ENCODE measurements at places on chromosomes 4 and X.
A peak's percentile ranks its signal among the peaks of the same experiment; 100 is the strongest.

DNA sequence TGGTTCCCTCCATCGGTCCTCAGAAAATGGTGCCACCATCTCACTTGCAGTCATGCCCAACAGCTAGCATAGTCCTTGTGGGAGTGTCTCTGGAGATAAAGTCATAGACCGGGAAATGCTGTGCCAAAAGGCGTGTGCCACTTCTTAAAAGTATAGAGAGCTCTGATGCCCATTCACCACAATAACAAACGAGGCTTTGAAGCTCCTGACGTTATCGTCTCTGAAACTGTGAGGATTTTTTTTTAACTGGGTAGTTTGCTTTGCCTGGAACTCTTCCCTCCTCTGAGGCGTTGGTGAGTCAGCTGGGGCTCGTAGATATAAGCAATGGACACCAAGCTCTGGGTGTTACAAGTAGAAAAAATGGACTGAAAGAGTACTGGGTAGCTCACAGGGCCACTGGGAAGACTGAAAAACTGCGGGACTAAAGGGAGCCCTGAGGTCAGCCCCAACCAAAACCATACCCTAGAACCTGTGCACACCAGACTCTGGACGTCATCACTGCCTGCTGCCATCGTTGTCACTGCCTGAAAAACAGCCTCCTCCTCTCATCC lies 89.4 kb upstream of the TRIM2 start:
- DNase-seq: no peak

- DNase-seq: no peak
Observed at GRCh38 chrX:22351076-22351475, 78.4 kb downstream of the CBLL2 start.

DNA sequence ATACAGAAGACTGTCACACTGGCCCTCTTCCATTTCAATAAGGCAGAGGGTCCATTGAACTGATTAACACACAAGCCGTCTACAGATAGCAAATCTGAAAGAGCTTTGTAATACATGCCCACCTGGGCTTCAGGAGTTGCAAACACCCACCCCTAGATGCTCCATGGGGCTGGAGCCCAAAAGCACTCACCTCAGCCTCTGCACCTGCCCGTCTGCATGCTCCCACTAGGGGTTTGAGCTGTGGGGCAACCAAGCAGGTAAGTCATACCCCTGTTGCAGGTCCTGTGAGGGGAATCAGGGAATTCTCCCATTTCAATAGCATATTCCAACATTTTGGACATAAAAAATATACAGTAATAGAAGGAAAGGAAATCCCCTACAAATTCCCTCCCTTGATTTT lies 243.0 kb upstream of the KCNIP4 start:
- no peak for DNase-seq

- no peak for DNase-seq
Observed at GRCh38 chrX:9252182-9252581, 212.7 kb upstream of the TBL1X start.

GRCh38 chr4:151489462-151490203 lies 80.7 kb downstream of the FHIP1A start:
- no peak for DNase-seq

GRCh38 chr4:76322236-76322635 lies 15.7 kb downstream of the STBD1 start:
- no peak for DNase-seq

- DNase-seq: no peak
Observed at GRCh38 chrX:22121161-22121560, 89.0 kb downstream of the PHEX start.

DNA sequence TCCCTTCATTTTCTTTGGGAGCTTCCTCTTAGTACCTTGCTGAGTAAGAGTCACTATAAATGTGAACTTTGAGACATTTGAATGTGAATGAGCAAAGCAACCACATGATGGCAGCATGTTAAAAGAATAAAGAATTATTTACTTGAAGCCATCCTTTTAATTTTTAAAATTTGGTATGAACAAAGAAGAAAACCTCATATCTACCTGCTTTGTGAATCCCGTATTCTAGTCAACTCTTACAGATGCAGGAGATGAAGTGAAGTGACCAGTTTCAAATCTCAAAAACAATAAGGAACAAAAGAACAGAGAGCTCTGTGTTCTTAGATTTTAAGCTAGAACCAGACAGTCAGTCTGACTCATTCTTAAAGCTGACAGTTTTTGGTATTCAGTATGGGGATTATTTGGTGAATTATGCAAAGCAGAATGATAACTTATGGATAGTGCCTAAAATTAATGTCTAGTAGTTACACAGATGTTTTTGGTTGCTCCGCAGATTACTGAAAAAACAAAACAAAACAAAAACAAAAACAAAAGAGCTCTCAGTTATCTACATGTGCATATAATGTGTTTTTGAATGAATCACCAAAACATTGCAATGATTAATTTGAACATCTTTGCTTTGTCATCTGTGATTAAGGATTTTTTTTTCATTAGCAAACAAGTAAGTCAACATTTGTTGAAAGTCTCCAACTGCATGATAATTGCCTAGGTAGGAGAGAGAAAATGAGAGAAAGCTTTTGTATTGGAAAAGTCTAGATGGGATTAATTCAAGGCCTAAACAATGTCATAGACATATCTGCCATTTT lies 48.2 kb upstream of the H2AZ1 start:
- DNase-seq: no peak

GRCh38 chr4:38656111-38656510 lies 7.9 kb upstream of the KLF3 start:
- DNase-seq: no peak

DNA sequence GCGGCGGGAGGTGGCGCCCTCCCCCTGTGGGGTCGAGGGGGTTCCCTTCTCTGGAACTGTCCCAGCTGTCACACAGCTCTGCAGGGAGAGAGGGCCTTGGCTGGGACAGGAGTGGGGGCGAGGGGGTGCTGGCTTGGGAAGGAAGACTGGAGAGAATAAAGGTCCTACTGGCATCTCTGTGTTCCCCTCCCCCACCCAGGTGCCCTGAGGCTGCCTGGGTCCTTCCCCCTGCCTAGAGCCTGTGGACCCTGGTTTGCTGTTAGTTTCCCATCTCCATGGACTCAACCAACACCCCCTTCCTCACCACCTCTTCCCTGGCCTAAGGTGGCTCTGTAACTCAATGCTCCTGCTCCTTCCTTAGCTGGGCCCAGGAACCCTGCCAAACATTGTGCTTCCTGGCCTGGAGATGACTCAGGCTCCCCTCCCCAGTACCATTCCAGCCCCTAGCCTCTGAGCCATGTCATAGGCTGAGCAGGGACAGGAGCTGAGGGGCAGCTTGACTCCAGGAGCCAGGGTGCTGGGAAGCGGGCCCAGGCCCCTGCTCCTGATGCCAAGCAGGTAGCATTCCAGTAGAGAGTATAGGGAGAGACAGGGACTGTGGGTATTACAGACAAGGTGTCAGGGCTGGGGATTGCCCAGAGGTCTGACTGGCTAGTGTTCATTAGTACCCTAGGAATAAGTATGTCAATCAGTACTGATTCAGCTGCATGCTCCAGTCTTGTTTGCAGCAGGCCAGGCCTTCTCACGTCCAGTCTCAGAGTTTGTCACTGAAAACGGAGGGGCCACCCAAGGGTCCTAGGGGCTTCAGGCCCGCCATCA lies 100.7 kb downstream of the EFNB1 start:
- DNase-seq: peak; percentile 33

DNA sequence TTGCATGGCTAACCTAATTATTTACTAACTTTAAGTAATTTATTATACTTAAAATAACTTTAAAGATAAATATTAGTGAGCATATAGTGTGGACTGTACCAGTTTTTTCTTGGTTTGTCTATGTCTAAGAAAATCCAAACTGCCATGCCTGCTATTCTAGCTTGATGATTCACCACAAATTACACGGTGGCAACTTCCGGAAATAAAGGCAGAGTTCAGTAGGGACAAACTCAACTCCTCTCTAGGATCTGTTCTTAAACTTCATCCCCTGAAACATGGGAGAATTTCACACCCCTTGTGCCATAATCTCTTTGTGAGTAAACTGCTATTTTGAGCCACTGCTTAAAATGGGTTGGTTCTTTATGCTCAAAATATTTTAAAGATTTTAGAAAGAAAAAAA lies 213.6 kb upstream of the NRK start:
- no peak for DNase-seq

DNA sequence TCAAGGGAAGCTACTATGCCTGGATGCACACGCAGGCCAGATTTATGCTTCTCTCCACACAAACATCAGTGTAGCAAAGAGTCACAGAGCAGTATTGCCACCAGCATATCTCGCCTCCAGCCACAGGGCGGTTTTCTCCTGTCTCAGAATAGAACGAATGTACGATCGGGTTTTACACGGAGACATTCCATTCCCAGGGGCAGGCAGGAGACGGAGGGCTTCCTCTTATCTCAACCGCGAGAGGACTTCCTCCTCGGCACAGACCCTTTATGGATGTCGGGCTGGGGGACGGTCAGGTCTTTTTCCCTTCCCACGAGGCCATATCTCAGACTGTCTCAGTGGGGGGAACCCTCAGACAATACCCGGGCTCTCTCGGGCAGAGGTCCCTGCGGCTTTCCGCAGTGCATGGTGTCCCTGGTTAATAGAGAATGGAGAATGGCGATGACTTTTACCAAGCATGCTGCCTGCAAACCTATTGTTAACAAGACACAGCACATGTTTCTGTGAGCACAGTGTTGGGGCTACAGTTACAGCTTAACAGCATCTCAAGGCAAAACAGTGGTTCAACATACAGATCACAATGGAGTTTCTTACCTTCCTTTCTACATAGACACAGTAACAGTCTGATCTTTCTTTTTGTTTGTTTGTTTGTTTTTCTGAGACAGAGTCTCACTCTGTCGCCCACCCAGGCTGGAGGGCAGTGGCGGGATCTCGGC lies 24.1 kb downstream of the CSF2RA start:
- DNase-seq: no peak

DNA sequence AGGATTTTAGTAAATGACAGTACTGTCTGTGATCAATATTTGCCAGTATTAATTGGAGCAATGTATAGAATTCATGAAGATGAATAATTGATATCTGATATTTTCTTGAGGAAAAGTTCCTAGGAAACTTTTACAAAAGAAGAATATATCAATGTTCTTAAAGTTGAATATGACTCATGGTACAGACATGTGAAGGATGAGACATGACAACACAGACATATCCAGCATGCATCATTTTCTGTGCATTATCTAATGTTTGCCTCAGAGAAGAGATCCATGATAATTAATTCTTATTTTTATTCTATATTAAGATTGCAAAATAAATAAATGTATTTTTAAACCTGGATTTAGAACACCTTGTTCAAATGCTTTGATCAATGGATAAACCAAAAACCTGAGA lies 452.9 kb upstream of the EPHA5 start:
- no peak for DNase-seq

DNA sequence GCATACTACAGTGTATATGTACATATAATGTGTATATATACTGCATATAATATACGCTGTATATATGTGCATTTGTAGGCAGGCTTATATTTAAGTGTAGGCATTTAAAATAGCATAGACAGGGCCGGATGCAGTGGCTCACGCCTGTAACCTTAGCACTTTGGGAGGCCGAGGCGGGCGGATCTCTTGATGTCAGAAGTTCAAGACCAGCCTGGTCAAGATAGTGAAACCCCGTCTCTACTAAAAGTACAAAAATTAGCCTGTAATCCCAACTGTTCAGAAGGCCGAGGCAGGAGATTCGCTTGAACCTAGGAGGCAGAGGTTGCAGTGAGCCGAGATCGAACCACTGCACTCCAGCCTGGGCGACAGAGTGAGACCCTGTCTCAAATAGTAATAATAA lies 78.4 kb downstream of the JAKMIP1 start:
- DNase-seq: no peak

GRCh38 chrX:71367396-71367795 lies 1.2 kb downstream of the TAF1 start:
- DNase-seq: no peak

DNA sequence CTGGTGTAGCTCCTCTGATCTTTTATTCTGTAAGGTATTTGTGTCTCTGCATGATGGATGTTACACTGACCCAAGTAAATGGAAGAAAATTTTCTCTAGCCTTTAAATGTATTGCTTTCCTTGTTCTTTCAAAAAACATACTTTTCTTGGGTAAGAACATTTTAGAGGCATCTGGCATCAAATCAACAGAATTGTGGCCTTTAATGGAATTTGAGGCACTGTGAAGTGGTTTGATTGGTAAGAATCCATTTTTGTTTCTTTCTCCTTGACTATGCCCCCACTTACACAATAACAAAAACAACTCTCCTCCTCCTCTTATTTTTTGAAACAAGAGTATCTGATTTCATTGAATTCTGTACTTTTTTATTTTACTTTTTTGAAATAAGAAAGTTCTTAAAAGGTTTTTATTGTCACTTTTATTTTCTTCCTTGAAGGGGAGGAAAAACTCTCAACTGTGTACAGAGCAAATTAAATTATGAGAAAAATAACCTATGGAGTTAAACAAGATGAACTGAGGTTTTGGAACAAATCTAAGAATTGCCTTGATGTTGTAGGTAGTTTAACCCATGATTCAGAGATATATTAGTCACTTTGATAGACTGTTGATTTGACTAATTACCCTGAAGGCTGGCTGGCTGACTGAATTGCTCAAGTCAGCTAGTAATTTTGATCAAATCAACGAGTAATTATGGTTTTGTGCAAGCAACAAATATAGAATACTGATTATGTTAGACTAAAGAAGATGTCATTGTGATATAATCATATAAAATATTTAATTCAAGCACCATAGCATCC lies 146.4 kb downstream of the FHIP1A start:
- DNase-seq: no peak

DNA sequence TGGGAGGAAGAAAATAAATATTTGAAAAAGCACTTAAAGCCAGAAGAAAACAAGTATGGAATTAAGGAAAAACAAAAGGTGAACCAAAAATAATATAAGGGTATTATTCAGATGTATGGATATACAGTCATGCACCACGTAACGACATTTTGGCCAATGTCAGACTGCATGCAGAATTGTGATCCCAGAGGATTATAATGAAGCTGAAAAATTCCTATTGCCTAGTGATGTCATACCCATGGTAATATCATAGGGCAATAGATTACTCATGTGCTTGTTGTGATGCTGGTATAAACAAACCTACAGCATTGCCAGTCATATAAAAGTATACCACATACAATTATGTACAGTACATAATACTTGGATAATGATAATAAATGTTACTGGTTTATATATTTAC lies 20.9 kb downstream of the GLRA3 start:
- no peak for DNase-seq

- DNase-seq: no peak
Observed at GRCh38 chr4:961351-962230, 11.8 kb downstream of the DGKQ start.

DNA sequence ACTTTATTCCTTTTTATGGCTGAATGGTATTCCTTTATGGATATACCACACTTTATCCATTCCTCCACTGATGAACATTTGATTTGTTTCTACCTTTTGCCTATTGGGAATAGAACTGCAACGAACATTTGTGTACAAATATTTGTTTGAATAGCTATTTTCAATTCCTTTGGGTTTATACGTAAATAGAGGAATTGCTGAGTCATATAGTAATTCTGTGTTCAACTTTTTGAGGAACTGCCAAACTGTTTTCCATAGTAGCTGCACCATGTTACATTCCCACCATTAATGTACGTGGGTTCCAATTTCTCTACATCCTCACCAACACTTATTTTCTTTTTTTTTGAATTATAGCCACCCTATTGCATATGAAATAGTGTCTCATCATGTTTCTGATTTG lies 156.5 kb upstream of the ATP6AP2 start:
- no peak for DNase-seq

GRCh38 chr4:53802500-53802899 lies 211.2 kb upstream of the LNX1 start:
- no peak for DNase-seq

- DNase-seq: no peak
Observed at GRCh38 chr4:84622959-84623358, 40.0 kb downstream of the CDS1 start.

- no peak for DNase-seq
Observed at GRCh38 chrX:3442691-3443090, 96.2 kb upstream of the MXRA5 start.
